ENCODE measurements at places on chromosomes 7 and 10. TPM values are rescaled to one million over a fixed set of nuclear protein-coding genes. Genes with fewer than 3 reads are reported as not detected.
A peak's percentile ranks its signal among the peaks of the same experiment; 100 is the strongest.

PDGFA gene
- 1.0 TPM for total RNA-seq

DNA sequence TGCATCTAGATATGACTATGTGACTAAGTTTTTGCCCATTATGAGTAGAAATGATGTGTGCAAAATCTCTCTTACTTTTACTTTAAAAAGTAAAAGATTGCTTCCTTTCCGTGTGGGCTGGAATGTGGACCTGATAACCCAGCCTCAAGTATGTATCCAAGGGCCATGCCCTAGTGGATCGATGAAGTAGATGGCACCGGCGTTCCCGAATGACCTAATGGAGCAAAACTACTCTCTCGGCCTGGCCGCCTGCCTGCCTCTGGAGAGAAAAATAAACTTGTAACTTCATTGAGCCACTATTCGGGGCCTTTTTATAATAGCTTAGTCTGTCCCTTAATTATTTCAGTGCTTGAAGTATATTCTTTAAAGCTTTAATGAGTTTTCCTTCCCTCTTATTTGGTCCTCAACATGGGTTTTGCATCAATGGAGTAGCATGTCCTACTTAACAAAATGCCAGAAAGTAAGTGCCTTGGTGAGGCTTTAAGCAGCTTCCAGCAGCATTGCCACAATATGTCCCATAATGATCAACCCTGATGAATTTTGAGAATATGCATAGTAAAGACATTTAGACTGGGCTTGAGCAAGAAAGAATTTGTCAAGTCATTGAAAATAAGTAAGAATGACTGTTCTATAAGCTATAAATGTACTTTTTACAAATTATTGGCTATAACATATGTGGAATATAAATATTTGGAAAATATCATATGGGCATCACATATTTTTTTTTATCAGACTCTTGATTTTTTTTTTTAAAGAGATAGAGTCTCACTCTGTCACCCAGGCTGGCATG, 61.4 kb downstream of the PLXDC2 start:
- no peaks in the 10 kb centered on the region for H3K4me1 ChIP-seq
- H3K4me3 ChIP-seq, result no peak overlapping the region
- H3K27ac ChIP-seq, result no peak overlapping the region
- no peaks in the 10 kb centered on the region for H3K27me3 ChIP-seq
- no peak for DNase-seq

- H3K4me1 ChIP-seq, result peaks cover 7% of the 10 kb centered on the region
- DNase-seq, result no peak
- H3K36me3 ChIP-seq, result no peaks in the 10 kb centered on the region
- H3K4me3 ChIP-seq, result peak overlapping the region; percentile 84
- no peak overlapping the region for H3K27ac ChIP-seq
- H3K27me3 ChIP-seq, result peaks cover 95% of the 10 kb centered on the region
These were observed 6.7 kb downstream of the SKAP2 start for GRCh38 chr7:26857506-26858240.

DNA sequence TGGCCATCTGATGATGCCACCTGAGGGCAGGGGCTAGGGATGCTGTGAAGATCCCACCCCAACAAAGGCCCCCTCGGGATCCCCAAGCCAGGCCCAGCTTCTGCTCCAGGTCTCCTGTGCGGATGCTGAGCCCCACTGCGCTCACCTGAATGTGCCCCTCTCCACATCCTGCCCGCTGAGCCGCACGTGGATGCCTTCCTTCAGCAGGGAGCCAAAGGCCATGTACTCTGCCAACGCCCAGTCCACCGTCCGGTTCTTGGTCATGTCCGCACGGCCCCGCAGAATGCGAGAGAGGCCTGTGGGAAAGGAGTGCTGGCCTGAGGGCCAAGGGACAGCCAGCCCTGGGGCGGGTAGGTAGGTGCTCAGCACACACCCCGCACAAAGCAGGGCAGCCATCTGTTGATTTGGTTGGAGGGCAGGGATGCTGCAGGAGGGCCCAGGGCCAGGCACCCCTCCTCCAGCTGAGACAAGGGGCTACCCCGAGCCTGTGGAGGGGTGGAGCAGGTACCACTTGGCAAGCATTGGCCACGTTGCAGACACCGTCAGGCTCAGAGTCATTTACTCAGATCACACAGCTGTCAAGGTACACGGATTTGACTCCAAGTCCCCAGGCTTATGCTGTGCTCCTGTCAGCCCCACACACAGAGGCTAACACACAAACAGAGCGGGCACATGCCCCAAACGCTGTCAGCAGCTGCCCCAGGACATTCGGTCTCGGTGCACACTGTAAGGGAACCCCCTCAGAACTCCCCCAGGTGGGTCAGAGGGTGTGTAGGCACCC, 19.2 kb downstream of the OGDHL start:
- H3K4me3 ChIP-seq, result no peak overlapping the region
- H3K27me3 ChIP-seq, result no peaks in the 10 kb centered on the region
- peaks cover 6% of the 10 kb centered on the region for H3K36me3 ChIP-seq
- no peak for DNase-seq
- no peak overlapping the region for H3K27ac ChIP-seq

DNA sequence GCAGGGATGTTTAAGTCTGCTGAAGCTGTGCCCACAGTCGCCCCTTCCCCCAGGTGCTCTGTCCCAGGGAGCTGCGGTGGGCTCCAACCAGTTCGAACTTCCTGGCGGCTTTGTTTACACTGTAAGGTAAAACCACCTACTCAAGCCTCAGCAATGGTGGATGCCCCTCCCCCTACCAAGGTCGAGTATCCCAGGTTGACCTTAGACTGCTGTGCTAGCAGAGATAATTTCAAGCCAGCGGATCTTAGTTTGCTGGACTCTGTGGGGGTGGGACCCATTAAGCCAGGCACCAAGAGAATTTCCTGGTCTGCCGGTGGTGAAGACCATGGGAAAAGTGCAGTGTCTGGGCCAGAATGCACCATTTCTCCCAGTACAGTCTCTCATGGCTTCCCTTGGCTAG, 56.0 kb downstream of the CCDC7 start:
- no peaks in the 10 kb centered on the region for H3K27me3 ChIP-seq
- DNase-seq, result no peak
- H3K4me1 ChIP-seq, result no peaks in the 10 kb centered on the region
- H3K4me3 ChIP-seq, result no peak overlapping the region

RBM20 gene
- total RNA-seq, result 0.61 TPM

FAM107B gene
- total RNA-seq, result 45.9 TPM

DNA sequence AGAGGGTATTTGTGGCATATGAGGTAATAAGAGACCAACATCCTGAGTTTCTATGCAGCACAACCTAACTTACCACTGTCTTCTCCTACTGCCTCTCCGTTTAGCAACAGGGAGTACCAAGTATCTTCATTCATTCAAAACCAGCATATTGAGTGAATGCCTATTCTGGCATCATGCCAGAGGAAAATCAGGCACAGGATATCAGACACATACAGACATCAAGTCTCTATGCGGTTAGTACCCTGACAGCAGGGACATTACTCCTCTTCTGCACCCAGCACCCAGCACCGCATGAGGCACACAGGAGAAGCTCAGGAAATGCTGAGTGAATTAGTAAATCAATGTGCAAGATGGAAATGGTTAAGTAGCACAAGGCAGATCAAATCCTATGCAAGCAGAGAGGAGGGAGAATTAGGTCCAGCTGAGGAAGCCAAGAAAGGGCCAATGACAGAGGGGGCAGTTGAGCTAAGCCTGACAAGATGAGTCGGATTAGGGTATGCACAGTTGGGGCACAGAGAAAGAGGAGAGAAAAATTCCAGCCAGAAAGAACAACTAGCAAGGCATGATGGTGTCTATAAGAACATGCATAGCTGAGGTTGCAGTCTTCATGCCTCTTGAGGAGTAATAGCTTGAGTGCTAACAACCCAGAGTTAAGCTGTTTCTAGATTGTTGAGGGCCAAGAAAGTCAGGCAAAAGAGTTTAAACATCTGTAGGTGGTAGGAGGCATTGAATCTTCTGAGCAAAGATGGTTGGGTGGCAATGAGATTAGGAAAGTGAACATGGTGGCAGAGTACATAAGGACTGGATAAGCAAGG, 146.0 kb downstream of the PLXNA4 start:
- H3K4me1 ChIP-seq, result peaks cover 46% of the 10 kb centered on the region
- H3K27me3 ChIP-seq, result no peaks in the 10 kb centered on the region
- no peaks in the 10 kb centered on the region for H3K36me3 ChIP-seq
- H3K4me3 ChIP-seq, result no peak overlapping the region
- no peak for DNase-seq

BMPER gene
- not detected for total RNA-seq

- H3K4me1 ChIP-seq, result peaks cover 46% of the 10 kb centered on the region
- no peak overlapping the region for H3K27ac ChIP-seq
- peaks cover 2% of the 10 kb centered on the region for H3K36me3 ChIP-seq
- H3K4me3 ChIP-seq, result peak overlapping the region; percentile 52
- peaks cover 100% of the 10 kb centered on the region for H3K27me3 ChIP-seq
- DNase-seq, result no peak
These were observed 4.6 kb downstream of the EMX2 start for GRCh38 chr10:117547016-117547715.

DNA sequence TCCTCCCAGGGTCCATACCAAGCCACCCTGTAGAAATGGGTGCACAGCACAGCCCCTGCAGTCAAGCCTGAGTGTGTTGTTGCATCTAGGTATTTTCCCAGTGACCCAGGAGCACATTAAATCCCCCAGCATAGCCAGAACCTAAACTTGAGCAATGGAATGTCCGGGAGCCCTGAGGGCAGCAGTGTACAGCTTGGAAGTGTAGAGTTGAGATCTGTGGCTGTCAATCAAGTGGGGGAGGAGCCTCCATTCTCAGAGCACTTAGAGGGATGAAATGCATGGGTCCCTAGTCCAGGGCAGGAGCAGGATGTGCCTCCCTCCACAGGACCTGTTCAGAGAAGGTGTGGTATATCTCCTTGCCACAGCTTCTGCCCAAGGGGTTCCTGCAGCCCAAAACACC, 885.1 kb downstream of the CCSER2 start:
- H3K4me3 ChIP-seq, result no peak overlapping the region
- no peak overlapping the region for H3K27ac ChIP-seq
- no peaks in the 10 kb centered on the region for H3K36me3 ChIP-seq
- H3K27me3 ChIP-seq, result no peaks in the 10 kb centered on the region
- H3K4me1 ChIP-seq, result peaks cover 3% of the 10 kb centered on the region

DNA sequence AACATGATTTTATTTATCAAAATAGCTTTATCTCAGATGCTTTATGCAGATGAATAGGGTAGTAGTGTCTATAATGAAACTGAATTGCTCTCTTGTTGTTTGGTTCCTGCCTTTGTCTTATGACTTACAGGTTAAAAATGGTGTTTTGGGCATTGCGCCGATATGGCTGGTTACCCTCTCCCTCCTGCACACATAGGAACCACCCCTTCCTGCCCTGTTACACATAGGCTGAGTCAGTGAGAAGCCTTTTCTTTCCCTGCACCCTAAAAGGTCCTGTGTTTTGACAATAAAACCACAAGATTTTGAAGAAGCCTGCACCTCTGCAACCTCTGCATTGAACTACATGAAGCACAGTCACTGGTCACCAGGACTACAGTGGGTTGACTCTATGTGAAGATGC, 655.8 kb upstream of the ANKRD30A start:
- H3K4me1 ChIP-seq, result no peaks in the 10 kb centered on the region
- no peaks in the 10 kb centered on the region for H3K36me3 ChIP-seq
- H3K27ac ChIP-seq, result no peak overlapping the region
- H3K27me3 ChIP-seq, result no peaks in the 10 kb centered on the region
- no peak for DNase-seq

EN2 gene
- total RNA-seq, result 7.2 TPM

DNA sequence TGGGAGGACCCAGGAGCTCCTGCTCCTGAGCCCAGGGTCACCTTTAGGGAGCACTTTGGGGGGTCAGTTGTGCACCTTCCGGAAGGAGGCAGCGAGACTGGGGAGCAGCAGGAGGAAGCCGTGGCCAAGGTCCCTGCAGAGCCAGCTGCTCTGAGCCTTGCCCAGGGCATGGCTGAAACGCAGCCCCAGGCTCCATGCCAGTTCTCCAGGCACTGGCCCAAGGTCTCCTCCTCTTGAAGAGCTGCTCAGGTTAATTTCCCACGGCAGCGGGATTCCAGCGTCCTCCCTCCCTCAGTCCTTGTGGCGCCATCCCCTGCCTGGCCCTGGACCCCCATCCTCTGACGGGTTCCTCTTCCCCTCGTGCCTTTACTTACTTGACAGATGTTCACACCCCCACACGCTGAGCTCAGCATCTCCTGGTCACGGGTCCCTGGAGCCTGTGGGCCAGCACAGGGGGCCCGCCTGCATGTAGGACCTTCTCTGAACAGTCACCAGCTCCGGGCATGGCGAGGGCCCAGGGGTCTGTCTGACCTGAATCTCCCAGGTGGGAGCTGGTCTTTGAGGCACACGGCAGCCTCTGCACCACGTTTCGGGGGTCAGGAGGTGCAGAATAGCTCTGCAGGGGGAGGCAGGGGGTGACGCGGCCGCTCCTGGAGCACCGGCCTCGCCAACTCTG, 16.7 kb upstream of the CFAP46 start:
- peaks cover 13% of the 10 kb centered on the region for H3K4me1 ChIP-seq
- no peaks in the 10 kb centered on the region for H3K36me3 ChIP-seq
- no peak overlapping the region for H3K27ac ChIP-seq
- no peak overlapping the region for H3K4me3 ChIP-seq
- peaks cover 25% of the 10 kb centered on the region for H3K27me3 ChIP-seq
- no peak for DNase-seq

DNA sequence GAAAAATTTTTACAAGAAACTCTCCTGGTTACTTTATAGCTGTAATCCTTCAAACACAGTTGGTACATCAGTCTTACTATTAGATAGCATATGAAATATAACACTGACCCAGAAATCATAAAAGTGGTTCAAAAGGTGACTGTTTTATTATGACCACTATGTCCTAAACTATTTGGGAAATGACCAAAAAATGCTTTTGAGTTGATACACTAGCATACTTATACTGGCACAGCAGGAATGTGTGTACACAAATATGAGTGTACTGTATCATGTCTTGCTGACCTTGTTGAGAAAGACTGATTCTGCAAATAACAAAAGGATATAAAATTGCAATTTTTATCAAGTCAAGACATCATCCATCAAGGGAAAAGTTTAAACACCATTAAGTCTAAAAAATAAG, 24.3 kb downstream of the CSTF2T start:
- no peaks in the 10 kb centered on the region for H3K27me3 ChIP-seq
- H3K4me3 ChIP-seq, result no peak overlapping the region
- no peaks in the 10 kb centered on the region for H3K4me1 ChIP-seq
- no peak overlapping the region for H3K27ac ChIP-seq
- no peaks in the 10 kb centered on the region for H3K36me3 ChIP-seq

TMEM225B gene
- 0.91 TPM for total RNA-seq

HOXA11 gene
- not detected for total RNA-seq

CFTR gene
- total RNA-seq, result not detected

THSD7A gene
- 5.5 TPM for total RNA-seq

DNA sequence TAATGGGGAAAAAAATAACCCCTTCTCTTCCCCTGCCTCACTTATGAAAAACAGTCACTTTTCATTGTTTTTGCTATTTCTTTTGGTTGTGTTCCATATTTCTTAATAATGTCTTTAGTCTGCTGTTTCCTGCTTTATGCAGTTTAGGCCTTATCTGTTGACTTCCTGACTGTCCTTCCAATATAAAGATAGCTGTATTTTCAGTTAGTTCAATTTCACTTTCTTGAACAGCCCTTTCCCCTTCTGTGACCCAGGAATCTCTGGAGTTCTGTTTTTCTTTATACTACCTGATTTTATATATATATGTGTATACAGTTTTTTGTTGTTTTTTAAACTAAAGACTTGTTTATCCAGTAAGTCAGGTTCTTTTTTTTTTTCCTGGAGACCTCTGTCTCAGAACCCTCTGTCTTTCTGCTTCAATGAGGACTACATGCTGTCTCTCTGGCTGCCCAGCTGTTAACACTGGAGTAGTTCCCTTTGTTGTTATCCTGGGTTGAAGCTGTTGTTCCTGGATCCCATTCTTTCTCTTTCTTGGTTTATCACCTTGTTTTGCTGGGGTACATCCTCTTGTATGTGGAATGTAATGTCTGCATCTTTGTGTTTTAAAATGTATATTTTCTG, 87.2 kb downstream of the GSDME start:
- H3K27me3 ChIP-seq, result no peaks in the 10 kb centered on the region
- H3K27ac ChIP-seq, result no peak overlapping the region
- DNase-seq, result no peak
- H3K36me3 ChIP-seq, result peaks cover 13% of the 10 kb centered on the region
- H3K4me3 ChIP-seq, result no peak overlapping the region

PMS2 gene
- 20.3 TPM for total RNA-seq
